ENCODE measurements at places on chromosomes 4 and X.

DNA sequence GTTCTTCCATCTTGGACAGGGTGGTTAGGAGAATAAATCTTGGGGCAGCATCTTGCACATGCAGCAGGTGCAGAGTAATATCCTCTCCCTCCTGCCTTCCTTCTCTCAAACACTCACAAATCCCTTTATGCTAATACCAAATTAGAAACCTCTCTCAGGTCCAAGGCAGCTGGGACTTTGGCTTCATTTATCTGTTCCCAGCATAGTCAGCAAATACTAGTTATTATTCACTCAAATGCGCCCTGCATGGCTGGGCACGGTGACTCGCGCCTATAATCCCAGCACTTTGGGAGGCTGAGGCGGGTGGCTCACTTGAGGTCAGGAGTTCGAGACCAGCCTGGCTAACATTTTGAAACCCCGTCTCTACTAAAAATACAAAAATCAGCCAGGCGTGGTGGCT, 156.0 kb upstream of the GALNT7 start:
- no peak for DNase-seq

- no peak for DNase-seq
These were observed 492.3 kb upstream of the LCORL start for GRCh38 chr4:18513861-18514260.

- DNase-seq: no peak
These were observed 49.2 kb downstream of the EDNRA start for GRCh38 chr4:147530134-147530533.

DNA sequence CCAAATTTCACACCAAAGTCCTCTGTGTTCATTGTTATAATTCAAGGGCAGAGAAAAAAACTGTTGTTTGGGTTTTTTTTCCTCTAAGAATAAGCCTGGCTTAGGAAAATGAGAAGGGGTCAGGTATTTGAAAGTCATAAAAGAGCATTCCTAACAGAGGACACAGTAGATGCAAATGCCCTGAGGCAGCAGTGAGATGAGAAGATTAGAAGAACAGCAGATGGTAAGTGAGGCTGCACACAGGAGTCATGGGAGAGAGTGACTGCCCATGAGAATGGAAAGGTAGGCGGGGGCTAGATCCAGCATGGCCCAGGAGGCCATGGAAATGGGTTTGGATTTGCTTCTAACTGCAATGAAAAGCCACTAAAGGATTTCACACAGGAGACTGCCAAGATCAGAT, 107.5 kb upstream of the RBPJ start:
- no peak for DNase-seq

GRCh38 chr4:114603497-114603896, 4.9 kb downstream of the UGT8 start:
- no peak for DNase-seq

DNA sequence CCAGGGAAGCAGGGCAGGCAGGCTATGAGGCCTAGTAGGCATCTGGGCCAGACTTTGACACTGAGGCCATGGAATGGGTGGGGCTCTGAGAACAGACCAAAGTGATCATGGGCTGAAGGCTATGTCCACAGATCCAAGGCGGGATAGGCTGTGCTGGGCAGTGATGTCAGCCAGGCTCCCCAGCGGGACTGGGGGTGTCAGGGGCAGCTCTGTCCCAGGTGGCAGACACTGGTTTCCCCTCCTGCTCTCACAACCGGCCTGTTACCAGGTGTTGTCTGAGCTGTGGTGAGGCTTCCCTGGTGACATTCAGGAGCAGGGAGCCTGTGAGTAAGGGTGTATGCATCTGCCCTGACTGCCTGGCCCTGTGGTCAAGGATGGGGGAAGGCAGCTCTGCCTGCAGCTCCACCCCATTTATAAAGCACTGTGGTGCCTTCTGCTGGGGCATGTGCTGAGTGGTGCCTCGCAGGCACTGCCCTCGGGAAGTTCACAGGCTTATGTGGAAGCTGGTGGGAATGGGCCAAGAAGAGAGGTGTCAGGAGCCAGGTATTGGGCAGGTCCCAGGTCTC, 2.9 kb downstream of the IL9R start:
- DNase-seq: no peak

DNA sequence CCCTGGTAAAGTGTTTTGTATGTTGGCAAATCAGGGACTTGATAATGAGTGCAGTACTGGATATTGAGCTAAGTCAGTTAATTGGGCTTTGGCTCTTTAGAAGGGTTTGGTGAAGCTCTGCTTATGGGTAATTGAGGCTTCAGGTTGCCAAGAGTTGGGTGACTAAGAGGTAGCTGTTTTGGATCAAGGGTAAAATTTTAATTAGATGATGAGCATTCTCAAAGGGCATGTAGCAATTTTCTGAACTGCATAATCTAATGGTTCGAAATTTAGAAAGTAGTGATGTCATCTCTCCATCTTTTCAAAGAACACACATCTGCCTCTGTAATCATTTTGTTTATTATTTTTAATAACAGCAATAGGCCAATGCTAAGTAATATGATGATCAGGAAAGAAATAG, 5.5 kb upstream of the TRIM2 start:
- DNase-seq: no peak

GRCh38 chr4:8307121-8307520, 37.6 kb downstream of the HTRA3 start:
- no peak for DNase-seq

DNA sequence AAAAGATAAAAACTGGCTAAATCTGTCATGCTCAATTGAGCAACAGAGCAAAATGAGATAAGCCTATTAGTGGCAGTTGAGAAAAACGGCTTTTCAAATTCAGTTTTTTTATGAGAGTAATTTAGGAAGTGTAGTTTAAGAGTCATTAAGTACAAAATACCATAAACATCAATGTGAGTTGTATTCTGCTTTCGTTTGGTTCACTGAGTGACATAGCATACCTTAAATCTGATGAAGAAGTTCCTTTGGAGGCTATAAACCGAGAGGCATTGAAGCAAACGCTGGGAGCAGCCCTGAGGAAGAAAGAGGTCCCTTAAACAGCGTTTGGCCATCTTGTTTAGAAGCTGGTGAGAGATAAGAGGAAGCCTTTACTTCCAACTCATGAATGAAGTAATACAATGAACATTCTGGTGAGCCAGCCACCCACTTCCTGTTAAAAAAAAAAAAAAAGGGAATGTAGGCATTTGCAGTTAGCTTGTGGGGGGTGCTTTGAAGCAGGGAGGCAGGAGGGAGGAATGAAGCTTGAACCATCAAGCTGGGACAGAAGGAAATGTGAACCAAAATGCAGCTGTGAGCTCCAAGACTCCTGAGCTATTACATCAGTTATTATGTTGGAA, 132.3 kb downstream of the ZNF330 start:
- no peak for DNase-seq

Measured in ecto neural progenitor cell (in vitro differentiated cells).